Iris pigment epithelial cell (primary cell): ENCODE measurements at places on chromosomes 12 and 14.
A peak's percentile ranks its signal among the peaks of the same experiment; 100 is the strongest.

DNA sequence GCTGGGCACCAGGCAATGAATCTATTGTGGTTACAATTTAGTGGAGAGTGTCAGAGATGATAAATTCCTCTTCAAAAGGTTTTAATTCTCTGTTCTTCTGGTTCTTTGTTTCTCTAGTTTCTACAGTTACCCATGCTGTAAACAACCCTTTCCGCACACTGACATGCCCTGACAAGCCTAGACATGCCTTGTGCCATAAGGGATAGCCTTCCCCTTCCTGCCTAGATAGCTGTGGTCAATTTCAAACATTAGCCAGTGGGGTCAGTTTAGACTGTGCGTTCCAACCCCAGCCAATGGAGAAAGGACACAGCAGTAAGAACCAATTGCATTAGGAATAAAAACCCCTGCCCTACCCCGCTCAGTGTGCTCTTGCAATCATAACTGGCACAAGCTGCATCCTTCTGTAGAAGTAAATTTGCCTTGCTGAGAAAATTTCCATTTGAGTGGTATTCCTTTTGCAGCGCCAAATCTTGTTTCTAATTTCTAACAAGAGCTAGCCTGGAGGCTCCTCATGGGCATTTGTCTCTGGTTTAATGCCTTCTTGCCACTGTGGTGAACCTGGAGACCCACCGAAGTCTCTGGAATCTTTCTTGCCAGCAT, 6.4 kb downstream of the EDDM3A start:
- DNase-seq, result no peak

GRCh38 chr14:51455041-51455835, 196.5 kb upstream of the FRMD6 start:
- DNase-seq, result no peak

GRCh38 chr14:80275208-80275850, 64.0 kb upstream of the DIO2 start:
- peak; percentile 59 for DNase-seq

GRCh38 chr12:39138268-39138667, 232.9 kb upstream of the CPNE8 start:
- DNase-seq, result no peak

GRCh38 chr12:21718944-21719650, 55.4 kb downstream of the KCNJ8 start:
- DNase-seq, result no peak

- no peak for DNase-seq
Observed at GRCh38 chr14:64623554-64624165, 73.9 kb downstream of the PPP1R36 start.

- DNase-seq, result peak; percentile 89
Observed at GRCh38 chr14:74720526-74720925, 7.6 kb downstream of the FCF1 start.

DNA sequence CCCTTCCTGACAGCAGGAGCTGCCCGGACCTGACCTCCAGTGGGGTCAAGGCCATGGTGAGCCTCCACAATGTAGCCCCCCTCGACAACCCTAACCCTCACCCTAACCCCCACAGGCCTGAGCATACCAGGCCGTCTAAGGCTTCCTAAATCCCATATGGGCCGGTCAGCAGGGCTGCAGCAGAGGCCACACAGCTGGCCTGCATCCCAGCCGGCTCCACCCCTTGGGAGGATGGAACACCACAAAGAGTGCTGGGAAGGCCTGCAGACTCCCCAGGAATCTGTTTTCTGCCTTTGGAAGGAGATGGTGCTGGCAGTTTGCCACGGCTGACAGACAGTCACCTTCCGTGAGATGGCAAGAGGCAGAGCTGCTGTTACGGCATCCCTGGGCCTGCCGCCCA, 2.8 kb downstream of the TMEM179 start:
- DNase-seq, result no peak

GRCh38 chr14:76773956-76774820, 12.9 kb downstream of the VASH1 start:
- DNase-seq, result no peak

- DNase-seq, result no peak
Observed at GRCh38 chr12:104143002-104143401, 5.0 kb upstream of the NFYB start.

GRCh38 chr14:97699026-97699425, 901.8 kb downstream of the VRK1 start:
- no peak for DNase-seq

DNA sequence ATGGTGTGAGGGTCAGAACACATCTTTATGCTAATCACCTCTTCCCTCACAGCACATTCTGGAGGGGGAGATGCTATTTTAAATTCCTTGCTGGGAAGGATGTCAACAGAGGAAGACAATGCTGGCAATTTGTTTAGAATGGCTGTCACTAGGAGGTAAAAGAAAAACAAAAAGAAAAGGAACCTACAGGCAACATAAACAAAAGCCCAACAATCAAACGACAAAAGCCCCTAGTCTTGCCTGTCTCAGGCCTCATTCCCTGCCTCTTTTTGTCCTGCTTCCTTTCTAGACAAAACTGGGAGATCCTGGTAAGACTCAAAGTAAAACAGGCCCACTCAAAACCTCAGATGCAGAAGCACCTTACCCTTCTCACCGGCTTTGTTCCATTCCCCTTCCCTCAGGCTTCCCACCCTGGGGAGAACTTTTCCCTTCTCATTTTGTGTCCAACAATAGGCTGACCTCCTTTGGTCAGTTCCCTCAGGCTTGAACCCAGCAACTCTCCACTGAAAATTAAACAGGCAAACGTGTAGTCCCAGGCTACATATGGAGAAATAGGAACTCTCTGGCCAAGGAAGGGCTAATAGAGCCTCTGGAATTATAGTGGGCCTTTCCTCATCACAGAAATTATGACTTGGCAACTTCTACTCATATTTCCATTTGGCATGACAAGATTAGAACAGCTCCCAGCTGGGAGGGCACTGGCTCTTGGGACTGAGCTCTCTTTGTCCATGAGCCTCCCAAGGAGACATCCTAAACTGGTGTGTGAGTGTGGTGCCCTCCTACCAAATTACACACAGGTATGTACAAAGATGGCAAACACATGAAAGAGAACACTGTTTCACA, 193.0 kb downstream of the MON2 start:
- no peak for DNase-seq

DNA sequence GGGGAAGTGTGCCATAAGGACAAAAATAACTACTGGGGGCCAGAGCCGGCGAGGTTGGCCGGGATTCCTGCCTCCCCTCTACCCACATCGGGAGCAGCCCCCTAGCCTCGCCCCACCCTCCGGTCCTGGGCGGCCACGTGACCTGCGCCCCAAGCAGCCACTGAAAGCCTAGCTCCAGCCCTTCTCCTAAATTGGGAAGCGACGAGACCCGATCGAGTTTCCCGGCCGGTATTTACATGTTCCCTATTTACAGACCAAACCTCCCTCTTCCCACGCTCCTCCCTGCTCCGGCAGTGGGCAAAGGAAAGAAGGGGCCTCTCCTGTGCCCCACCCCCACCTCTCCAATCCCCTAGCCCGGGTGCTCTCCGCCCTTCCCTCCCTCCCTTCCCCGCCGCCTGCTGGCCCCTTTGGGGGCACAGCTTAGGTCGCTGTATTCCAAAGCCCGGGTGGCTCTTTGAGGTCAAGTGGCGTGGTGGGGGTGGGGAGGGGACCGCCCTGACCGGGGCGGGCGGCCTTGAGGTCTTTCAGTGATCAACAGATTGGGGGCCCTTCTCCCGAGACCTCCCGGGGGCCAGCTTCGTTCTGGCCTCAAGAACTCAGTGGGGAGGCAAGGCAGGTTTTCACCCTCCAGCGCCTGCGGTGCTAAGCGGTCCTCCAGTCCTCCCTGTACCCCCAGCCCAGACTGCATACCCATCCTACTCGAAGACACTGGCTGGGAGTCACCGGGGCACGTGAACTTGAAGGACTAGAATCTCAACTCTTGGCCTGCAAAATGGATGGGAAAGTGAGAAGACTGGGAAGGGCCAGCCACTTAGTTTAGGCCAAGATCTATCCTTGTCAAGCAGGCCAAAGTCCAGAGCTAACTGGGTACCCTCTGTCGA, 6.3 kb upstream of the CTDSP2 start:
- no peak for DNase-seq

- no peak for DNase-seq
Observed at GRCh38 chr12:68675101-68675842, 11.5 kb upstream of the NUP107 start.

GRCh38 chr12:53899230-53899629, 39.4 kb upstream of the HOXC13 start:
- DNase-seq, result no peak

GRCh38 chr14:52936437-52936836, 14.4 kb downstream of the FERMT2 start:
- no peak for DNase-seq

- peak; percentile 36 for DNase-seq
Observed at GRCh38 chr14:20857630-20858261, 33.4 kb upstream of the RNASE3 start.

GRCh38 chr12:39205969-39206368, 237.0 kb downstream of the KIF21A start:
- DNase-seq, result no peak

DNA sequence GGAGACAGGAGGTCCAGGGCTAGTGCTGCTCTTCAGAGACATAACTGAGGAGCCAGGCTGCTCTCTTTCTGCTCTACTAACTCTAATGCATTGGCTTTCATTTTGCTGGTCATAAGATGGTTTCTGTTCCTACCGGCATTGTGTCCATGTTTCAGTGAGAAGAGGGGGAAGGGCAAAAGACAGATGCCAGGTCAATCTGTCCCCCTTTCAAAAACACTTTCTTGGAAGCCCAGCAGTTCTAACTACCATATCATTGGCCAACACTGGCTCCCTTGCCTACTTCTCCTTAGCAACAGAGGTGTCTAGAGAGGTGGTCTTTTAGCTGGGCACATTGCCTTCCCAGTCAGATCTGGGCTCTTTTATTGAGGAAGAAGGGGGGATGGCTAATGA, 63.9 kb downstream of the TGFB3 start:
- no peak for DNase-seq
